ENCODE measurements at places on chromosomes 11 and 22.
A peak's percentile ranks its signal among the peaks of the same experiment; 100 is the strongest.

DNA sequence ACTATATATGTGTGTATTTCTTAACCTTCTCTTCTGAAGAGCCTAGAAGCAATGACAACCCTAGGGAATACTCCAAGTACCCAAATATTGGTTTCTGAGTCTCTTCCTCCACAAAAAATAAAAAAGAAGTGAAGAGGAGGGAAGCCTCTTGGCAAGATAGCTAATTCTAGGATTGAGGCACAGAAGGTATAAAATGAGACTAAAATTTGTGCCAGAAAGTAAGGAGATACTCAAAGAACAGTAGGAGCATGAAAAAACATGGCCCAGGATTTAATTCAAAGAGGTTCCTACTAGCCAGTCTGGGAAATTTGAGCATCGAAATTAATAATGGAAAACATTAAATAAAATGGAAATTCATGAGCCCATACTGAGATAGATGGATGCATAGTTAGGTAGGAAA lies 112.1 kb downstream of the PAX6 start:
- no peak for DNase-seq

DNA sequence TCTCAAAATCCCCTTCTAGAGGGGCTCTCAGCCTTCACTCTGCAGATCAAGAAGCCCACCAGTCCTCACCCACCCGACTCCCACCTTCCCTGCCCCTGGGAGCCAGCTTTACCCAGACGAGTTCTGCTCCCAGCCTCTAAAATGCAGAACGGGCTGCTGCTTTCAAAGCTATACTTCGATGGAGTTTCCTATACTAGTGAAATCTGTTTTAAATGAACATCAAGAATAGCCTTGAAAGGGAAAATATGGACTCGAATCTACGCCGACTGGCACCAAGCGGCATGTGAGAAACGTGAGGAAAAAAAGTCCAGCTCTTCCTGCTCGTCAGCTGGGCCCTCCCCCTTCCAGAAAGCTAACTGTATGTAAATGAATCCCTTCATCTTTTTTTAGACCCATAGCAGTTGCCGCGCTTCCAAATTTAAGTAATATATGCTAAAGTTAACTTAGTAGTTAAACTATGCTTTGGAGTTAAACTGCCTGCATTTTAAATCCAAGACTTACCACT lies 211.7 kb downstream of the NTM start:
- DNase-seq: no peak

- no peak for DNase-seq
Observed at GRCh38 chr11:47995360-47995769, 15.0 kb downstream of the PTPRJ start.

DNA sequence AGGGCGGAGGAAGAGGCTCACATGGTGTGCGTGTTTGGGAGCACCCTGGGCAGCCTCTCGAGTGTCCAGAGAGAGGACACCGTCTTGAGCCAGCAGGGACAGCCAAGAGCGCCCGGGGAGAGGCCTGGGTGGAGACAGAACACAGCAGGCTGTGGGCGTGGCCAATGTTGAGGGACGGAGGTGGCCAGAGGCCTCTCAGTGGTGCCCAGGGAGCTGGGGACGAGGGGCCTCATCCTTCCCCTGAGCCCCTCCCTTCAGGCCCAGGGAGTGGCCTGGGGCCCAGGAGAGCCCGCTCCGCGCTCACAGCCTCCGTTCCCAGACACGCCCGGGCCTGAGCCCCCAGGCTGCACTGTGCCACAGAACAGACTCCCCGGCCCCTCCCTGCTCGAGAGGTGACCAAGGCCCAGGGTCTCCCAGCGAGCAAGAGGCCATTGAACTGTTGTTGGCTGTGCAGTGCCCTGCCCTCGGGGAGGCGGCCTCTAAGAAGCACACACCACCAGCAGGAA lies 48.4 kb downstream of the CDKN1C start:
- no peak for DNase-seq

GRCh38 chr11:12800871-12801270 lies 126.7 kb downstream of the TEAD1 start:
- no peak for DNase-seq

DNA sequence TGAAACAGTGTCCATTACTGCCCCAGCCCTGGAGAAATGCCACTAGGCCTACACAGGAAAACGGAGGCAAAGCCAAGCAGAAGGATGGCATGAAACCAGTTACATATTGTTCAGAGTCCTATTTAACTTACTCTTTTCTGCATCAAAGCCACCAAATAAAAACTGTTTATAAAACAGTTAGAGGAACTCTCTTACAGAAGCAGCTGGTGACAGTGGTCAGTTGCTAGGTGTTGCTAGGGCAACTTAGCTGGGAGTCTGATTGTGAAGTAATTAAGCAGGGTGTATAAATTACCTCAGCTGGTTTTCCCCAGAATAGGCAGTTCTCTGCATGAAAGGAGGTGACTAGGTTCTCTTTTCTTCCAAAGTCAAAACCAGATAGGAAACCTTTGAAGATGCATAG lies 115.6 kb upstream of the ZBED5 start:
- no peak for DNase-seq

GRCh38 chr11:3164552-3165151 lies 458 bp downstream of the OSBPL5 start:
- DNase-seq: no peak

DNA sequence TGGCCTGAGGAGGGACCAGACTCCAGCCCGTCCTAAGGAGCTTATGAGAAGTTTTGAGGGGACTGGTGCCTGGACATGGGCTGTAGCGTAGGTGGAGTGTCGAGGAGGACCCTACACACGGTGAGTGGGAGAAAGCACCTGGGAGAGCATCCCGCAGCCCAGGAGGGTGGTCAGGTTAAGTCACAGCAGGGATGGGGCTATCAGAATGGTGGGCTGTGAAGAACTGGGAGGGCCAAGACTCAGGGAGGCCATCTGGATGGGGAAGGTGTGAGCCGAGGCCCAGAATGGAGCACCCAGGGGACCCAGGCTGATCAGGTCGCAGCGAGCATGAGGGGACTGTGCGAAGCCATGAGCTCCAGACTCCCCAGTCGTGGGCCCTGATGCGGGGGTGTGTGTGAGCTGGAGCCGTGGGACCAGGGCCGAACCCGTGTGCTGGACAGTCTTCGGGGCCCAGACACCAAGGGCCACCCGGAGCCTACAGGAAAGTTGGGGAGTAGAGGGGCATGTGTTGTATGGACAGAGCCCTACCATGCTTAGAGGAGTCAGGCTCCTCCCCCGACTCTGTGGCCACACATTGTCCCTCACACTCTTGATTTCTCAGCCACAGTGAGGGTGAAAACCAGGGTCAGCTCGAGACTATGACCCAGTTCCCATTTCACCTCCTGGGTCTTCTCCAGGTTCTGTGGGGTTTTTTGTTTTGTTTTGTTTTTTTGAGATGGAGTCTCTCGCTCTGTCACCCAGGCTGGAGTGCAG lies 54.3 kb downstream of the BCR start:
- DNase-seq: no peak

DNA sequence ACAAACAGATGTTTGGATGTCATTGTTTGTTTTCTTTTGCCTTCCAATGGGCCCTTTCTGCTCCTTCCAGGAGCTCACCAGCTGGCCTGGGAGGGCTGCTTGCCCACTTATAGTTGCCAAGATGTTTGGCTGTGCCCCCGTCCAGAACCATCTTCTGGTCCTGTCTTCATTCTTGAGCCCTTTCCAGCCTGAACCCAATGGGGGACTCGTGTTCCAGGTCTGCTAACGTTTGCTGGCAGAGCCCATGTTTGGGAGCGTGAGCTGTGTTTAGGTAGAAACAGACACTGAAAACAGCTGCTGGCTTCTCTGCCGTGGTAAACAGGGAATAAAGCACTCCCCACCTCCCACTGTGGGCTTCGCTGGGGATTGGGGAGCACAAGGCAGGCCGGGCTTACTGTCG lies 83.2 kb upstream of the SYT13 start:
- no peak for DNase-seq

- DNase-seq: peak; percentile 91
Observed at GRCh38 chr11:61695917-61696316, 15.7 kb downstream of the DAGLA start.

DNA sequence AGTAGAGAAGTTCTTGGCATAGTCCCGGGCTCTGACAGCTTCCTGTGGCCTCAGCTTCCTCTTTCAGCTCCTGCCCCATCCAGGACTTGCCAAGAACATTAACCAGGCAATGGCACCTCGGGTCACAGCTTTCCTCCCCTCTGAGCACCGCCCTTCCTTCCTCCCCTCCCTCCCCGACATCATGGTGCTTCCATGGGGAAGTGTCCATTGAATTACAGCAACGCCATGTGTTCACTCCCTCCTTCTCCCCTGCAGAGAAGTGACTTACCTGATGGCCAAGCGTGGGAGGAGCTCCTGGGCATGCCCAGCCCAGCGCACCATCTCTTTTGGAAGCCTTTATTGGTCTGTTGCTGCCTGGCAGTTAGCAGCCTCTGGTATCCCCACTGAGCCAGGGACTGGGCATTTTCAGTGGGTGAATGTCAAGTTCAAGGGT lies 25.8 kb upstream of the DAGLA start:
- DNase-seq: no peak

GRCh38 chr11:7604331-7604955 lies 68.9 kb downstream of the CYB5R2 start:
- DNase-seq: no peak

DNA sequence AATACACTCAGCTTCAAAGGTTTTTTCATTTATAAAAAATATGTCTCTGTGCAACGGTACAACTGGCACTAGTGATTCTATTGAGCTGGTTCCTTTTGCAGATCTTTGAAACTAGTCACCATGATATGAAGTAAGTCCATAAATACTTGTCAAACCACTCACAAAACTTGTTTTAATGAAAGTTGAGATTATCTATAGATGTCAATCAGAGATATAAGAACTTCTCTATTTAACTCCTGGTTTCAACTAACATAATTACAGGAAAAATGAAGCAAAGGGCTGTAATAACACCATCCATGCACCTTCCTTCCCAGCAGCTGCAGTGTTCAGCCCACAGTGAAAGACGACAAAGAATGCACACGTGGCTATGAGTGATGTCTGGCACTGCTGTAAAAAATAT lies 44.7 kb downstream of the TMEM123 start:
- DNase-seq: no peak

GRCh38 chr22:37898441-37899181 lies 7.5 kb upstream of the MICALL1 start:
- no peak for DNase-seq

DNA sequence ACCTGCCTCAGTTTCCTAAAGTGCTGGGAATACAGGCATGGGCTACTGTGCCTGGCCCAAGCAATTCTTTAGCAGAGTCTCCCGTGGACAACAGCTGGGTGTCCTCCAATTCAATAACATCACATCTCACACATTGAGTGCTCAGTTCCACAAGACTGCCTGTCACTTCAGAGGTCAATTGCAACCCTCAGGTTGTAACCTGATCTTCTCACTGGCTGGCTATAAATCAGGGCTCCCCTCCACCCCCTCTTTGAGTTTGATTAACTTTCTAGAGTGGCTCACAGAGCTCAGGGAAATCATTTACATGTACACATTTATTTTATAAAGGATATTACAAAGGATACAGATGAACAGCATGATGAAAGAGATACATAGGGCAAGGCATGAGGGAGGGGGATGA lies 68.1 kb downstream of the MCHR1 start:
- no peak for DNase-seq

DNA sequence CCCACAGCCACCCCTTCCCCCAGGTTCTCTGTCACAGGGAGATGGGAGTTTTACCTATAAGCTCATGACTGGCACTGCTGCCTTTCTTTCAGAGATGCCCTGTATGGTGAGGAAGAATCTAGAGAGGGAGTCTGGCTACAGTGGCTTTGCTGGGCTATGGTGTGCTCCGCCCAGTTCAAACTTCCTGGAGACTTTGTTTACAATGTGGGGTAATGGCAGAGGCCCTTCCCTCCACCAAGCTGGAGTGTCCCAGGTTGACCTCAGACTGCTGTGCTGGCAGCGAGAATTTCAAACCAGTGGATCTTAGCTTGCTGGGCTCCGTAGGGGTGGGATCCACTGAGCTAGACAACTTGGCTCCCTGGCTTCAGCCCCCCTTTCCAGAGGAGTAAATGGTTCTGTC lies 143.5 kb downstream of the MSANTD4 start:
- no peak for DNase-seq

- no peak for DNase-seq
Observed at GRCh38 chr11:12792018-12792417, 117.8 kb downstream of the TEAD1 start.

- DNase-seq: peak; percentile 38
Observed at GRCh38 chr11:66559142-66559865, 9.1 kb downstream of the CTSF start.

- DNase-seq: no peak
Observed at GRCh38 chr22:35563211-35563610, 22.6 kb downstream of the RASD2 start.

GRCh38 chr11:31643857-31644256 lies 134.3 kb downstream of the ELP4 start:
- no peak for DNase-seq

DNA sequence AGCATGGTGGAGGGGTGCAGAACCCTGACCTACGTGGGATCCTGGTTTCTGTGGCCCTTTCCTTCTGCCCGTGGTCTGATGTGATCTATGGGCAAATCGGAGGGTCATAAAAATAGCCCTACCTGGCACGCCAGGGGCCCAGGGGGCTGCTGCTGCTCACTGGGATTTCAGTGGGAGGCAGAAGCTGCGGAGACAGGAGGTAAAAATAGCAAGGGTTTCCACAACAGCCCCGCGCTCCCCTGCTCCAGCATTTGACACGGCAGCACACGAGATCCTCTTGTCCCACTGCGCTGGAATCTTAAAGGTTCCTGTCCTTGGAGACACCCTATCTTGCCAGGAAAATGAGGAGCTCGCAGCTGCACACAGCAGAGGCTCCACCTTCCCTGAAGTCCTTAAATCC lies 321.2 kb downstream of the CTTN start:
- no peak for DNase-seq

- peak; percentile 56 for DNase-seq
Observed at GRCh38 chr11:118216621-118217481, 8.0 kb downstream of the JAML start.
